GM06990 (cell line): ENCODE measurements at places on chromosomes 2 and 18.

- DNase-seq, result no peak
These were observed 101.5 kb downstream of the AFF3 start for GRCh38 chr2:100040906-100041305.

DNA sequence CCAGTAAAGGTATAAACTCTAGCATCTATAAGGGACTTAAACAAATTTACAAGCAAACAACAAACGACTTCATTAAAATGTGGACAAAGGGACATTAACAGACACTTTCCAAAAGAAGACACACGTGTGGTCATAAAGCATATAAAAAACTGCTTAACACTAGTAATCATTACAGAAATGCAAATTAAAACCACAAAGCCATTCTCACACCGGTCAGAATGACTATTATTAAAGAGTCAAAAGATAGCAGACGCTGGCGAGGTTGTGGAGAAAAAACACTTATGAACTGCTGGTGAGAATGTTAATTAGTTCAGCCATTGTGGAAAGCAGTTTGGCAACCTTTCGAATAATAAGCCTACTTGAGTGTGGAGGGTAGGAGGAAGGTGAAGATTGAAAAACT is 217.1 kb upstream of the DLGAP1 start:
- no peak for DNase-seq

DNA sequence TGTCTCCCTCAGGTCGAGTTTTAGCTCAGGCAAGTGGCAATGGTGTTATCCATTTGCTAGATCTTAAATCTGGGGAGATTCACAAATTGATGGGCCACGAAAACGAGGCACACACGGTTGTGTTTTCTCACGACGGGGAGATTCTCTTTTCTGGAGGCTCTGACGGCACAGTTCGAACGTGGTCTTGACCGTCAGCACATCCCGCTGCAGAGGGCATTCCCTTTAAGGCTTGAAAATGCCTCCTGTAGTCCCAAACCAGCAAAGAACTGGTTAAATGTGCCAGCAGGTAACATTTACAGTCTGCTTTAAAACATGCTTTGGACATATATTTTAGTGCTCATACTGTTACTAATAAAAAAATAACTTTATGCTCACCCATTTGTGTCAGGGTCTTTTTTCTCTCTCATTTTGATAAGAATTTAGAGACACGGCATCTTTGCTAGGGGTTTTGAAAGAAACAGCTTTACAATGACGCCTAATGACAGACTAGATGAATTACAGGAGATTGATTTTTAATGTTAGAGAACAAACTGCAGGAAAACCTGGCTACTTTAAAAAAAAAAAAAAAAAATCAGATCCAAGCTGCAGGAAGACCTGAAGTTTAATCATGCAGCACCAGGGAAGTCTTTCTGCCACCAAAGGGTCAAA is 602 bp upstream of the VWC2L start:
- no peak for DNase-seq

DNA sequence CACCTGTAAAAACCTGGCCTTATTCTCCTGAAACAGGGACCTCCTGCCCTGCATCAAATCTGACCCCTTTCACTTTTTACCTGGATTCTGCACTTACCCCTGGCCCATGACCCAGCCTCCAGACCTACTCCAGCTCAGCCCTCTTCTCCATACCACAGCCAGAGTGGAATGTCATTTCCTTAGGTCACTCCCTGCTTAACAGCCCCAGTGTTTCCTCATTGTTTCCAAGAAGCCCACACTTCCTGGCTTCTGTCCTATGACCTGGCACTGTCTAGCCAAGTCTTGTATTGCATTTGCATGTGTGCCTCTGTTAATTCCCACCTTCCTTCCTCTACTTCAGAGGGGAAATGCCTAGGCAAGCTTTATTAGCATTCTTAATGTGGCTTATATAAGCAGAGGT is 51.4 kb upstream of the TRIB2 start:
- no peak for DNase-seq

DNA sequence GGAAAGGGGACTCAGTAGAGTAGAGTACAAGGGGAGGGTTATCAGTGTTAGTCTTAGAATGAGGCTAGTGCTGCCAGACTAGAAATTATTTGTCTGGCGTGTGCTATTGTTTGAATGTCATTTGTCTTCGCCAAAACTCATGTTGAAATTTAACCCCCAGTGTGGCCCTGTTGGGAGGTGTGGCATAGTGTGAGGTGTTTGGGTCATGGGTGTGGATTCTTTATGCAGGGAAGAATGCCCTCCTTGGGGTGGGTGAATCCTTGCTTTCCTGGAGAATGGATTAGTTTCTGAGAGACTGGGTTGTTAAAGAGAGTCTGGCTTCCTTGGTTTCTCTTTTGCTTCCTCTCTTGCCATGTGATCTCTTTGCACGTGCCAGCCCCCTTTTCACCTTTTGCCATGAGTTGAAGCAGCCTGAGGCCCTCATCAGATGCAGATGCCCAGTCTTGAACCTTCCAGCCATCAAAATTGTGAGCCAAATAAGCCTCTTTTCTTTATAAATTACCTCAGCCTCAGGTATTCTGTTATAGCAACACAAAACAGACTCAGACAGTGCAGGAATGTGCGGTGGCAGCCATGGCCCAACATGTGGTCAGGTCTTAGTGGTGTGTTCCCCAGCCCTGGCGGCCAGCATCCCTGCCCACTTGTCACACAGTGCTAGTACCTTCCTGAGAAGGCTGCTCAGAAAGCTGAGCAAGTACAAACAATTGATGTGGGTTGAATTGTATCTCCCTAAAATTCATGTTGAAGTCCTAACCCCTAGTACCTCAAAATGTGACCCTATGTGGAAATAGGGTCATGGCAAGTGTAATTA is 48.4 kb upstream of the NAB1 start:
- no peak for DNase-seq

GRCh38 chr18:22552899-22553460 is 135.3 kb upstream of the CTAGE1 start:
- DNase-seq, result no peak

GRCh38 chr2:26462511-26463243 is 15.2 kb downstream of the OTOF start:
- DNase-seq, result no peak

DNA sequence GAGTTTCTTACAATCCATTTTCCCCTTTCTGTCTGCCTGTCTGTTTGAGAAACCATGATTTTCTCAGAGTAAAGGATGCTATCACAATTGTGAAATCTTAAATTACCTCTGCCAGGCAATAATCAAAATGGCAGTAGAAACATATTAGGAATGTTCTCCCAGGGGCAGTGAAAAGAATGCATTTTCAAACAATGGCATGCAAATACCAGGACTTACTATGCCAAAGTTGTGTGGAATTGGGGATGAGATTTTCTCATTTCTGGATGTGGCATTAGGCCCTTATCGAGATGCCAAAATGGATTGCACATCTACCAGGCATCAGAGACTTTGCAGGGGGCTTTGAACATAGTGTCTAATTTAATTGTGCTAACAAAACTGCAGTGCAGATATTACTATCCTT is 821.4 kb downstream of the RNF144A start:
- DNase-seq, result no peak

- no peak for DNase-seq
These were observed 79.9 kb upstream of the FAM237A start for GRCh38 chr2:206562375-206562774.

DNA sequence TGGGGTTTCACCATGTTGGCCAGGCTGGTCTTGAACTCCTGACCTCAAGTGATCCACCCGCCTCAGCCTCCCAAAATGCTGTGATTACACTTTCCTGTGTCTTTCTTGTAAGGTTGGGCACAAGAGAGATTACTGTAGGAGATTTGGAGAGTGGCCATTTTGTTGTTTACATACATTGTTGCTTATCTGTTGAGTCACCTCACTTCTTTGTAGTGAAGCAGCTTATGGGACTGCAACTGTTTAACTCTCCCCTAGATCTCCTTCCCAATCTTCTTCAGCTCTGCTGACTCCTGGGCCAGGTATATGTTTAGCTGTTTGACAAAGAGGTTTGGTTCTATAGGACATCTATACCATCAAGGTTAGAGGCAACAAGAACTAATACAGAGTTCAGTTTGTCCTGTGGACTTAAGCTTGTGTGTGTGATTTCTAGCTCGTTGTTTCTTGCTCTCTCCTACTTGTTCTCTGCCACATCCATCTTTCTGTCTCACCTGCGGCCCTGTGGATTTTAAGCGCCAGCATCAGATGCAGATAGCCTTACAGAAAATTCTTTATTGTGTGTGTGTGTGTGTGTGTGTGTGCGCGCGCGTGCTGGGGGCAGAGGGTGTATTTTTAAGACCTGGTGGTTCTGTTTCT is 95.4 kb downstream of the HAUS1 start:
- DNase-seq, result no peak
